ENCODE measurements at places on chromosomes 11 and 22.

- DNase-seq: no peak
These were observed 71.1 kb downstream of the RTL6 start for GRCh38 chr22:44426981-44427380.

DNA sequence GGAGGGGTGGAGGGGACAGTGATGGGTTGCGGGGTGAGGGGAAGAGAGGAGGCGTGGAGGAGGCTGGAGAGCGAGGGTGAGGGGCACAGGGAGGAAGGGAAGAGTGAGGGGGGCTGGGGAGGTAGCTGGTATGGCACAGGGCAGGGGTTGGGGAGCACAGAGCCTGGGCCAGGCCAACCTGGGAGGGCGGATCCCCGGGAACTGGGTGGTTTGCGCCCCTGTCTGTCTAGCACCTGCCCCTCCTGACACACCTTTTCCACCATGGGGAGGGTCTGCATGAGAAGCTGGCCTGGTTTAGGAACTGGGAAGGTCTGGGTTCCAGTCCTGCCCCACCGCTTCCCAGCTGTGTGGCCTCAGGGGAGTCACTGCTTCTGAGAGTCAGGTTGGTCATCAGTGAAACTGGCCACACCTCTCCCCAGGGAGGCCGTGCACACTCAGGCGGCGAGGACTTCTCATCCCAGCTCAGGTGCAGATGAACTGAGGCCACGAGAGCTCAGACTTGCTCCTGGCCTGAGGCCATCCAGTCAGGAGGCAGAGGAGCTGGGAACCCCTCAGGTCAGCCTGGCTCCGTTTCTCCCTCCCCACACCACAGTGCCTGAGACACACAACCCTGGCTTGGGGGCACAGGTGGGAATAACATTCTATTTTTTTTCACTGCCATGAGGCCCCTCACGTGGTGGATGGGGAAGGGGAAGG is 95.6 kb downstream of the PHF21B start:
- DNase-seq: no peak

DNA sequence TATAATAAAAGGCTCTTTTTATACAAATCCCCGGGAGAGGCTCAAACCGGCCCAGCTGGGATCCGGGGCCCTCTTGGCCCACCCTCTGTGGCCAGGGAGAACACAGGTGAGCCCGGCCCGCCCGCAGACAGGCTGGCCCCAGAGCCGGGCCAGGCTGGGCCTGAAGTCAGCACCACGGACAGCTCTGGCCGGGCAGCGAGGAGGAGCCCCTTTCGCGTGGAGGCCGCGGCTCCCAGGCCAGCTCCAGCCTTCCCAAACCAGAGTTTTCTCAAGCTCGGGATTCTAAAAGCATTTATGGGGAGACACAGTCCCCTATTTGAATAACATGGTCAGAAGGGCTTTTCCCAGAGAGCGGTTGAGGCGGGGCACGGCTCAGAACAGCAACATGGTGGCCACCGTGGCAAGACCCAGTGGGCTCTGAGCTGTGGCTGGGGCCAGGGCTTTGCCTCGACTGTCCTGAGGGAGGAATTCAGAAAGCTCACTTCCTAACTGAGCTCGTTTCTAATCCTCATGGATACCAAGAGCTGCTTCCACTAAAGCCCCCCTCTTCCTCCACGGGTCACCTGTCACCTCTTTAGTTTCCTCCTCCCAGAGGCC is 115.4 kb downstream of the BRD1 start:
- DNase-seq: peak; percentile 7

DNA sequence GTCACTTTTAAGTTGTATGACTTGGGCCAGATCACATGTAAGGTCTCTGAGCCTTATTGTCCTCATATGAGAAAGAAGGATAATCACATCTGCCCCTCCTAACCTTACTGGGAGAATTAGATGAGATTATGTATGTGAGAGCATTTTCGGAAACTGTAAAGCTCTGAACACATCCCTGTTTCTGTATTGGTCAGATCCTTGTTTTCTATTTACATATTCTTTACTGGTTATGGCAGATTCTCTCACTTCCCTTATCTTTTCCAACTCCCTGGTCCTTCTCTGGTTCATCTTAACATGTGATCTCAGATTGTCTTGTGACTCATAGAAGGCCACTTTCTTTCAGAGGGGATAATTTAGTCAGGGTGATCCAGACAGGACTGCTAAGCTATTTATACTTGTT is 41.8 kb downstream of the CCDC81 start:
- DNase-seq: peak; percentile 81

DNA sequence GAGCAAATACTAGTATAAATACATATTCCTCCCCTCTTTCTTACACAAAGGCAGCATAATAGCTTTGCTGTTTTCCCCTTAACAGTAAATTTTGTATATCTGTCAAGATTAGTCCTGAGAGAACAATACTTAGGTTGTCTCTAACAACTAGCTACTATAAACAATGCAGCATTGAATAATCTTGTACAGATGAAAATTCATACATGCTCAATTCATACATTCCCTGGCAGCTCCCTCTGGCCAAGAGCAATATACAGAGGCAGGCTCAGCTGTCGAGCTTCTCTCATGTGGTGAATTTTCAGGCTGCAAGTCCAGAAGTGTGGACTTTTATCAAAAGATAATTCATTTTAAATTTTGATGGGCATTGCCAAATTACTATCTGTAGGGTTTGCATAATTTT is 81.2 kb upstream of the PTH start:
- DNase-seq: no peak
